ENCODE measurements at places on chromosomes 7 and 10.

DNA sequence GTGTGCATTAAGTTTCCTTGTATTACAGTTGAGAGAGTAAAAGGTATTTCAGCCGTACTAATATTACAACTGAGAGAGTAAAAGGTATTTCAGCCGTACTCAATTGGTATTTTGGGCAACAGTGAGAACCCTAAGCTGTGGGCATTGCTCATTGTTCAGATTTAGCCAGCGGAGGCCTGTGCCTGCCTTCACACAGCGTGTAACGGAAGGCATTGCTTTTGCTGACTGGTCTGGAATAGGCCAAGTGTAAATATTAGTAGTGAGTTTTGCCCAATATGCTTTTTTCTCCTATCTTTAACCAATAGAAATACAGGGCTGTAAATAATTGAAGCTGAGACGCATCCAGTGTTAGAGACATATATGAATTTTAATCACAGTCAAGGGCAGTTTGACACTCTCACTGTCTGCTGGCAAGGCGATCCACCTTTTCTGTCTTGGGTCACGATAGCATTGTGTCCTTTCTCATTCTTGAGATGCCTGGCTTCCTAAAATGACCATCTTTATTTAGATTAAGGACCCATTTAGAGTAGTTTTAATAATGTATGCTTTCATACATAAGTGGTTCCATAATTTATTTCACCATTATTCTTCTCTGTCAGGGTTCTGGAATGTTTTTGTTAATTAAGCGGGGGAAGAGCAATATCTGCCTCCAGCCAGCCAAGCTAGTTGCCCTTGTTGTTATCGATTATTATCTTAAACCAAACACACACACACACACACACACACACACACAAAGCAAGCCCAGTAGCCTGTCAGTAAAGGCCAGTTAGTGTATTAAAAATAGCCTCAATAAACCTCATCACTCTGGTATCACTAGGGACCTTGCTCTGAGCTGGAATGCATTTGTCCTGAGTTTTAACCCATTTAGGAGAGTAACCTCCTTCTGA lies 130.7 kb downstream of the CELF2 start:
- DNase-seq: no peak

- no peak for DNase-seq
These were observed 18.7 kb upstream of the PTF1A start for GRCh38 chr10:23173214-23174073.

GRCh38 chr7:140334341-140335057 lies 63.8 kb downstream of the SLC37A3 start:
- no peak for DNase-seq

DNA sequence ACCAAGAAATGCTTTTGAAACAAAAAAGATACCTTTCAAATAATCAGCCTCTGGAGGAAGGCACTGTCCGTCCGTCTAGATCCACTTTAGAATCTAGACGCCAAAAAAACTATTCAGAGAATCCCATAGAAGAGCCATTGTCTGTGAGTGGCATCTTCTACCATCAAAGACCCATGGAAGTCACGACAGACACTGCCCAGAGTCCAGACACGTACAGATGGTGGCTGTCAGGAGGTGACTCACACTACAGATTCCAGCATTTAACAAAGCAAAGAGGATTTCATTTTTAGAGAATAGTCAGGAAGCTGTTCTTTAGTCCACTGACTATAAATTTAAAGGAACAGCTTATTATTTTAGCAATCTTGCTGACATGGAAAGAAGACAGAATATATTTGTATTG lies 11.7 kb downstream of the C1QL3 start:
- no peak for DNase-seq

DNA sequence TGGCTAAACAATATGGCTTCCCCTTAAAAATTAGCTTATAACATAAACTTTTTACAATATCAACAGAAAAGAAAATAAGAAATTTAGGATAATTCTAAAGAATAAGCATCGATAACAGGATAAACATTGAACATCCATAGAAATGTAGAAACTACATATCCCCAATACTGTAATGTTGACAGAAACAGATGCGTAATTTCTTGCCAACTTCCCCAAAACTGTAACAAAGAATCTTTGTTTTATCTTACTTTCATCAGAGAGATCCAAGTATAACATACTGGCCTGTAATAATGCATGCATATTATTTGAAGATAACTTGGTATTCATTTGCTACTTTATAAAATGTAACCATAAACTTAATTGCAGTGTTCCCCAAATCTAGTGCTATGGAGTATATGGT lies 339.9 kb downstream of the ARL4A start:
- DNase-seq: no peak

DNA sequence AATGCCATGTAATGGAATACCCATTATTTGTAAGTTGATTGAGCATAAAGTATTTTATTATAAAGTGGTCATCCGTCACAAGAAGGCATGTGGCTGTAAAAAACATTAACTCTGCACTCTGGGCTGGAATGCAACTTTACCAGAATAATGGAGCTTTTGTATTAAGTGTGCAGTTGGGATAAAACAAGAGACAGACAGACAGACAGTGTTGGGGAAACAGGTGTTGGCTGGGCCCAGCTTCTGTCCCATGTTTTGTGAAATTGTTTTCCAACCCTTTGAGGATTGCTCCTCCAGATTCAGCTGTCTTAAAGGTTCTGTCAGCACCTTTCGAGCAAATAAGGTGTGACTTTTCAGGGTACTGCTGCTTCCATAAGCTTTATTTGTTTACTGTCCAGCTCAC lies 67.9 kb upstream of the NFKB2 start:
- no peak for DNase-seq

- no peak for DNase-seq
These were observed 72.8 kb downstream of the ST8SIA6 start for GRCh38 chr10:17381502-17382142.

DNA sequence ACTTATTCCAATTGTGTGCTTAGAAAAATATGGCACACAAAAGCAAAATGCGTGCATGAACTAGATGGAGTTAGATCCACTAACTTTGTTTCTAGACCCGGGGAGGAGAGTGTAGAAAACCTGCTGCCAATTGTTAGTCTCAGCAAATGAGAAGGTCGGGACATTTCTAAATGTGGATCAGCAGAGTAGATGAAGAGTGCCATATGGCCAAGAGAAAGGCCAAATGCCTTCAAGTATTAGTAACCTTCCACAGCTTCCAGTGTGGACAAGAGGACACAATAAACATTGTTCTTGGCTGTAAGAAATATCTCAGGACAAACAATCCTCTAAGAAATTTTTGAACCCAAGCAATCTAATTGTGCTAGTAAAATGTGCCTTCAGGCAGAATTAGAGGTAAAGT lies 690.3 kb downstream of the REEP3 start:
- DNase-seq: no peak

DNA sequence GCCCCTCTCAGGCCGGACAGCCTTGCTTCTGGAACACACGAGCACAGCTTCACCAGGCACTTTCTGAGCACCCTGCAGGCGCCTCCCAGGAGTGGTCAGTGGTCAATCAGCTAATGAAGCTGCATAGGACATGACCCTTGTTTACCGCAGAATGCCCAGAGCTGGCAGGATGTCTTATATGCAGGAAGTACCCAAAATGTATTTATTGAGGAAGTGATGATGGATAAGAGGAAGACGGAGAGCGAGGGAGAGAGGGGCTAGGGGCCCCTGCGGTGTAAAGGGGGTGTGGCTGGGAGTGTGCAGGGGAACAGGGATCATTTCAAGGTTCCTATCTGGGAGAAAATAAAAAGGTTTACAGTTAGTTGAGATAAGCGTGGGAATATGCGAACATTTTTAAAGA lies 3.3 kb downstream of the CYP2E1 start:
- no peak for DNase-seq

Measured in cortex of kidney (tissue), 1 donor.